ENCODE measurements at places on chromosomes 2 and 18.

DNA sequence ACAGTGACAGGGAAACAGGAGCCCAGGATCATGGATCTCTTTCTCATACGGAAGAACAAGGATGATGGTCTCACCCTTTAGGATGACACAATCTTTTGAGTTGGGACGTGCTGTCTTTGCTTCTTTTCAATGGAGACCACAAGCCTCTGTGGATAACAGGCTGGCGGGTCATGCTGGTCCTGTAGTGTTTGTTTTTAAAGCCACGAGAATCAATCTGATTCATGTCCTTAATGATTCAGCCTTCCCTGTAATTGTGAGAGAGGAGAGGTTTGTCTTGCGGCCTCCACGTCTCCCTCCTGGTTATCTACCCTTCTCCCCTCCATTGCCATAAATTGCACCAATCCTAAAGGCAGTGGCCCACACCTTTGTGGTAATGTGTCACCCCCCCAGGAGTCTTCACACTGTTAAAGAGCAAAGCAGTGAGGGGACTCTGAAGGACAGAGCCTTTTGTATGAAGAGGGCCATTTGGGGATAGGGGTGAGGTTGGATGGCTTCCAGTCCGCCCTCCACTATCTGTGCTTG, 87.7 kb upstream of the TGFA start:
- DNase-seq = no peak

- no peak for DNase-seq
Measured at GRCh38 chr2:230473378-230473777, 57.4 kb downstream of the SP100 start.

DNA sequence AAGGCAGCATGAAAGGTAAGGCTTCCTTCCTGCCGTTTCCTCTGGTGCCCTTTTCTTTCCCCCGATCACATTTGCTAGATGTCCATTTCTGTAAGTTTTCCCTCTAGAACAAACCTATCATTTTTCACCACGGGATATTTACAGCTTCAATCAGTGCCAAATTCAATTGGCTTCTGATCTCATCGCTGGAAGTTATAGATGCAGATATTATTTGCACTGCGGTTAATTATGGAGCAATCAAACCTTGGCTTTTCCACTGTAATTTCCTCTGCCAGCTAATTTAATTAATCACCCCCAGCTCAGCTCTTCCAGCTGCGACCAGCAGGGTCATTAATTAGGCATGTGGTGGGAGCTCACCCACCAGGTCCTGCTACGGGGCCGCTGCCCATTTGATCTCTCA, 86.1 kb downstream of the GBX2 start:
- DNase-seq = no peak

DNA sequence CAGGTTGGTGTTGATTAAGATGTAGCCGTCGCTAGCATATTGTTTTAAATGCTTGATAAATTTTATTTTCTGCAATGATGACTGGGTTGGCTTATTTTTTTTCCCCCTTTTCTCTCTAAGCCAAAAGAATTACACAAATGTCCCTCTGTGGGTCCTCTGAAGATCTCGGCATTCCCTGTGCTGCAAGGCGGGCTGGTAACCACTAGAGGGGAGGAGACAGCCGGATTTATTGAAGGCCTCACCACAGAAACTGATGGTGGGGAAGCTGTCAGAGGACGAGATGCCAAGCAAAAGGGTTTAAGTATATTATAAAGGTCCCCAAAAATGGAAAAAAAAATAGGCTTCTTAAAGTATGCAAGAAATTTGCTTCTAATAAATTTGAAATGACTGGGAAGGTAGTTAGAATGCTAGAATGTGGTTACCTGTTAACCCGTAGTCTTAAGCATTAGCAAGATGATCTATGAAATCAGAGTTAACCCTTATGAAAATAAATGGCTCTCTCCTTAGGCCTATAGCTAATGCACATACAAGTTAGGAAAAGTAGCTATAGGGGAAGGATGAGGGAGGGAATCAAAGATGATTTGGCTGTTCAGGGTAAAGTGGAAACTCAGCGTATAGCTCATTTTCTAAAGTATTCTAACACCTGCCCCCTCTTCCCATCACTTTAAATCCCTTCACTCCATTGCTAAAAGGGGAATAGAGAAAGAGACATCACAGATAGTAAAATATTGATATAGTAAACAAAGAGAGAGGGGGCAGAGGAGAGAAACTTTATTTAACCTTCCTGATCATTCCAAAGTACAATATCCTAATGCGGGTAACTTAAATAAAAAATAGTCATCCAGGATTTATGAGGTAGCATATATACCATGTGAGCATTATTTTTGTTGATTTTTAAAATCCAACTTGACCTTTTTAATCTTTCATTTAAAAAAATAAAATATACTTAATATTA, 894.5 kb upstream of the POU3F3 start:
- peak; percentile 33 for DNase-seq

GRCh38 chr2:65639156-65639864, 206.9 kb upstream of the SPRED2 start:
- DNase-seq = no peak

GRCh38 chr2:127650785-127651380, 4.9 kb downstream of the GPR17 start:
- no peak for DNase-seq

GRCh38 chr2:215833531-215834162, 179.7 kb downstream of the MREG start:
- DNase-seq = no peak

GRCh38 chr18:71020342-71021029, 731.6 kb downstream of the SOCS6 start:
- DNase-seq = no peak

DNA sequence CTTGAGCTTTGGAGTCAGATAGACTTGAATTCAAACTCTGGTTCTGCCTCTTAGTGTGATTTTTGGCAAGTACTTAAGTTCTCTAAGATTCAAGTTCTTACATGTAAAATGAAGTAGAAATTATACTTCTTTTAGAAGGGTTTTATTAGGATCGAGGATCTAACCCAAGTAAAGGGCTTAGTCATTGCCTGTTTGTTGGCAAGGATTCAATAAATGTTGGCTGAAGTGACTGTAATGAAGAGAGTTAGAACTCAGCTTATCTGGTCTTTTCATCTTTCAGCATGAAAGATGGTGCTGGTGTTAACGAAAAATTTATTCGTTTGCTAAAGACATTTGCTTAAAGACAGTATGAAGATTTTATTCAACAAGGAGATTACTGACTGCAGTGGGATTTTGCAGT, 315.9 kb upstream of the THUMPD2 start:
- DNase-seq = no peak

DNA sequence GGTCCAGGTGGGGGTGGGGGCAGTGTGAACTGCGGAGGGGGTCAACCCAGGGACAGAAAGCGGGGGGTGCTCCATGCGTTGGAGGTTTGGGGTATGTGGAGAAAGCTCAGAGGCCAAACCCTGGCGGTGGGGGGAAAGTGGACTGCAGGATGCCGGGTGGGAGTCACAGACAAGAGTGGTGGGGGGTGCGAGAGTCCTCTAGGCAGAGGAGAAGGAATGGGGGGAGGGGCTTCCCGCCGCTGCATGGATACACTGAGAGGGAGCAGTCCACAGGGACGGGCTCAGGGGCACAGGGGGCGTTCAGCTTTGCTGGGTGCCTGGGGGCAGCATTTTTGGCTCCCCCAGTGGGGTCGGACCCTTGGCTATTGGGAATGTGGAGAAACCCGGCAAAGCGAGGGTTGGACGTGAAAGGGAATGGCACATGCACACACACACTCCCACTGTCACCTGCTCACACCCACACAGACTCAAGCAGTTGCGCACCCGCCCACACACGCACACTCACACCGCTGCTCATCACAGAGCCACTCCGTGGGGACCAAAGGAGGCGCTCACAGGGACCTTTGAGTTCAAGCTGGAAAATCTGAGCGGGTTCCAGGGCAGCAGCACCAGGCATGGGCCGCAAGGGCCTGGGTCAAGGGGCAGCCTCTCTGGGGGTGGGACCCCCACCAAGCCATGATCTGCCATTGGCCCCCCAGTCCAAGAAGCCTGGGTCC, 7.7 kb downstream of the GBX2 start:
- DNase-seq = no peak

DNA sequence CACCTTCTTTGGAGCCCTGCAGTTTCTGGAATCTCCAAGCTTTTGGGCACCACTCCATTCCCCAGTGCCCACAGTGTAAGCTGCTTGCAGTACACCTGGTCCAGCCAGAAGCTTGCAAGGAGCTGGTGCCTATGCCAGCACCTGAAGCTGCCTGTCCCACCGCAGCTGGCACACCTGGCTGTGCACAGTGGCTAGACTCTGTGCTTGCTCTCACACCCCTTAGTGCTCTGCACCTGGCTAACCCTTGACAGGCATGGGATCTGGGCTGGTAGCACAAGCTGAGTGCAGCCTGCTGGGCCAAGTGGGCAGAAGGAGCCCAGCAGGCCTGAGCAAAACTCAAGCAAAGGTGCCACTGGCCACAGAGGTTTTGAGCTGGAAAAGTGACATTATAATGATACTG, 183.8 kb upstream of the MC4R start:
- no peak for DNase-seq

GRCh38 chr2:100246163-100247145, 75.8 kb downstream of the LONRF2 start:
- DNase-seq = peak; percentile 24

DNA sequence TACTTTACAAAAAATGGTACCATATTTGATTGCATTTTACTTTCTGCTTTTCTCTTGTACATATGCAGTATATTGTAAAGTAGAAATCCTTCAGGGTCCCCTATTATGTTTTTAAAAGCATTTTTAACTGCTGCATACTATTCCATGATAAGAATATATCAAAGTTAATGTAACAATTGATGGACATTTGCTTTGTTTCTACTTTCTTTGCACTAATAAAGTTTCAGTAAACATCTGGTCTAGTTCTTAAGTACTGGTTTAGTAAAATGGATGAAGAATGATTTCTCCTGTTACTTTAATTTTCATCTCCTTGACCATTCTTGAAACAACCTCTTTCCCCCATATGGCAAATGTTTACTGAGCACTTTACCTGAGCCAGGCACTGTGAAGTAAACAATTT, 1.7 kb downstream of the MRPS9 start:
- DNase-seq = no peak

DNA sequence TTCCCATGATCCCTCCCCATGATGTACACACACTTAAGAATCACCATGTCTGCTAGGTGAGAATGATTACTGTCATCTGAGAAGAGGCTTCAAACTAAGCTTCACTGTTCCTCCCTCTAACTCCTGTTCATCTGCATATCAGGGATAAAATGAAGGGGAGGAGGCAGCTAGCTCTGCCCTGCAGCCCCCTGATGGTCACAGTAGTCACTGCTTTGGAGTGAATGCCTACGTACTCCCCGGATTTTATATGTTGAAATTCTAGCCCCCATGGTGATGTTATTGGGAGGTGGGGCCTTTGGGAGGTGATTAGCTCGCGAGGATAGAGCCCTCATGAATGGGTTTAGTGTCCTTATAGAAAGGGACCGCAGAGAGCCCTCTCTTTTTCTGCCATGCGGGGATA, 156.4 kb downstream of the NCKAP5 start:
- DNase-seq = no peak

GRCh38 chr2:187171318-187171717, 276.7 kb downstream of the CALCRL start:
- no peak for DNase-seq

DNA sequence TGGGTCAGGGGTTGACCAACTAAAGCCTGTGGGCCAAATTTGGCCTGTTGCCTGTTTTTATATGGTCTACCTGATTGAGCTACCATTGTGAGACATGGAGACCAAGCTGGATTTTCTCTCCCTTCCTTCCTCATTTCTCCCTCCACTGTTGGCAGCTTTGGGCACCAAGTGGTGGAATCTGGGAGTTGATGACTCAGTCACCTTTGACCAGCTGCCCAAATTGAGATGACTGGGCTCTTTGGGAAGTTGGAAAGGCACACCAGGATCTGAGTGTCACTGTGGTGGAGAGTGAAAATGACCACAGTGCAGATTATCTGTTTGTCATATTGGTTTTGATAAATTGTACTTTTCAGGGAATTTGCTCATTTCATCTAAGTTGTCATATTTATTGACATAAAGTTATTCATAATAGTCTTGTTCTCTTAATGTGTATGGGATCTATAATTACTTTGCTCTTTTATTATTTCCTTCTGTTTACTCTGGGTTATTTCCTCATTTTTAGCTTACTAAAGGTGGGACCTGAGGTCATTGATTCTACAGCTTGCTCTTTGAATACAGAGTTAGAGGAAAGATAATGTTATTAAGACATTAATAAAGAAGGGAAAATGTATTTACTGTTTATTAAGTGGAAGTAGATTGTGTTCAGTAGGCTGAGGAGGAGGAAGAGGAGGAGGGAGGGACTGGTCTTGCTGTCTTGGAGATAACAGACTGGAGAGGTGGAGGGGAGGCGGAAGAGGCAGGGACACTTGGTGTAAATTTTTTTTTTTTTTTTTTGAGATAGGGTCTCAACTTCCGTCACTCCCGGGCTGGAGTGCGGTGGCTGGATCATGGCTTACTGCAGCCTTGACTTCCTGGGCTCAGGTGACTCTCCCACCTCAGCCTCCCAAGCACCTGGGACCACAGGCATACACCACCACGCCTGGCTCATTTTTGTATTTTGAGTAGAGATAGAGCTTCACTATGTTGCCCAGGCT, 31.8 kb downstream of the AGFG1 start:
- DNase-seq = no peak

- DNase-seq = no peak
Measured at GRCh38 chr2:32812316-32812715, 134.4 kb upstream of the LTBP1 start.

DNA sequence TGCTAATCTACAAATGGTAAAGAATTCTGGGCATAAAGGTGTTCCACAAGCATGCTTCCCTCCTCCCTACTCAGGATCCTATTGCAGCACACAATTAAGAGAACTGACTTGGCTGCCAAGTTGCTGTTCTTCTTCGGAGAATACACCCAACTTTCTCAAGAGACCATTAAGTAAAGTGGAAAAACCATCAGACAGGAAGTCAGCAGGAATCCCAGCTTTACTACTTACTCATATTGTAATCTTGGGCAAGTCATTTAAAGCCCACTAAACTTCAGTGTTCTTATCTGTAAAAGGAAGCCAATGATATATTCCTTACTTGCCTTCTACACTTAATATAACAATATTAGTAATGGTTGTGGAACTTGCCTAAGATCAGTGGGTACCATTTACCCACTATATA, 37.8 kb downstream of the PSTPIP2 start:
- no peak for DNase-seq

DNA sequence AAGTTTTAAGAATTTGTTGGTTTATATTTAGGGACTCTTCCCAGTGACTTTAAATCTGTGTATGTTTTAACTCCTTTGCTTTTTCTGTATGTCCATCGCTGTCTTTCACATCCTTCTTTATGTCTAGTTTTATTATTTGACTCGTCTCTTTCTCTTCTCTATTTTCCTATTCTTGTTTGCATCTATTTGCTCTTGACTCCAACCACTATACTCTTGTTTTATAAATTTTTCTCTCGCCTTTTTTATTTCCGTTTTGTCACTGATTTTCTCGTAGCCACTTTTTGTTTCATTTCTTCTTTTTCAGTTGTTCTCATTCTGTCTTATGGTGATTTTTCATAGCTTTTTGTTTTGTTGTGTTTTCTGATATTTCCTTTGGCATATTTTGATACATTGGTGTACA, 170.5 kb upstream of the NETO1 start:
- DNase-seq = no peak
